ENCODE measurements at places on chromosomes 7 and 10.

DNA sequence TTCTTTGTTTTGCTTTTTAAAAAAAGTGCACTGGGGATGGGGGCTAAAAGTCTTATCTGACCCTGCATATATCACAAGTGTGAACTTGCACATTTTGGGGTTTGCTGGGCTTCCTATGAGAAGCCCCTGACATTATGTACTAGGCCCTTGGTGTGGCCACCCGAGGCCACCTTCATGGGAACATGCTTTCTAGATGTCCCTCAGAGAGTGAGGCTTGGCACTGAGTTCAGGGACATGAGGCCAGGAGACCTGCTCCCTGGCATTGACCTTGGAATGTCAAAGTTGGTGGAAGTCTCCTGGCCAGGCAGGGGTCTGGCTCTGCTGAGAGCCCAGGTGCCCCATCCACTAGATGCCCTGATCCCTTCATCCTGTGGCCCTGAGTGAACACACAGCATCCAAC is 536.2 kb downstream of the TCERG1L start:
- no peak for DNase-seq

GRCh38 chr10:131076356-131076755 is 235.2 kb downstream of the TCERG1L start:
- DNase-seq = no peak

- no peak for DNase-seq
Observed at GRCh38 chr7:7639847-7640220, 718 bp upstream of the UMAD1 start.

- no peak for DNase-seq
Observed at GRCh38 chr7:149883452-149883861, 9.7 kb downstream of the ATP6V0E2 start.

- no peak for DNase-seq
Observed at GRCh38 chr7:2904202-2904601, 60.1 kb upstream of the GNA12 start.
